ENCODE measurements at places on chromosomes 16 and 17. TPM values are rescaled to one million over a fixed set of nuclear protein-coding genes. Genes with fewer than 3 reads are reported as not detected.

The KRT39 gene
- total RNA-seq = not detected

The MEAK7 gene
- total RNA-seq = 26.8 TPM

DNA sequence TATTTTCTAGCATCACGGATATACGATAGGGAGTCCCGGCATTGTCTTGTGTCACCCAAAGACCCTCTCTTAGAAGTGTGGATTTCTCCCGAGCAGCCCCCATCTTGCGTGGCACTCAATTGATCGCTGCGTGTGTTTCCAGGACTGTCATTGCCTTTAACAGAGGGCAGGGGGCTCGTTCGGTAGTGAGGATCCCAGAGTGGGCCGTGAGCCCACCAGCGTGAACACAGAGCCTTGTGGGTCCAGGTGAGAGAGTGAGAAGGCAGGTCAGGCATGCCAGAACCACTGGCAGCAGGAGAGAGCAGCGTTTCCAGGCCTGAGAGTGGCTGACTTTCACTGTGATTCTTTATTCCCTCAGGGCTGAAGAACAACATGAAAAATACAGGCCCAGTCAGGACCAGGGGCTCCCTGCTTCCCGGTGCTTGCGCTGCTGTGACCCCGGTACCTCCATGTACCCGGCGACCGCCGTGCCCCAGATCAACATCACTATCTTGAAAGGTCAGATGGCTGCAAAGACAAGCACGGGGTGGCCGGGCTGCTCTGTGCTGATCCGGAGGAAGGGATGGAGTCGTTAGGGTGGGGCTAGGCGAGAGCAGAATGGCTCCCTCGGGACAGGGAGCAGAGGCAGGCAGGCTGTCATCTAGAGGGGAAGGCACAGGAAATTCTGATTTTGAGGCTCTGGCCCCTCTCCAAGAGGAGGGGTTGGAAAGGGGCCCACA lies 22.4 kb downstream of the C1QTNF1 start:
- no peak for DNase-seq

DNA sequence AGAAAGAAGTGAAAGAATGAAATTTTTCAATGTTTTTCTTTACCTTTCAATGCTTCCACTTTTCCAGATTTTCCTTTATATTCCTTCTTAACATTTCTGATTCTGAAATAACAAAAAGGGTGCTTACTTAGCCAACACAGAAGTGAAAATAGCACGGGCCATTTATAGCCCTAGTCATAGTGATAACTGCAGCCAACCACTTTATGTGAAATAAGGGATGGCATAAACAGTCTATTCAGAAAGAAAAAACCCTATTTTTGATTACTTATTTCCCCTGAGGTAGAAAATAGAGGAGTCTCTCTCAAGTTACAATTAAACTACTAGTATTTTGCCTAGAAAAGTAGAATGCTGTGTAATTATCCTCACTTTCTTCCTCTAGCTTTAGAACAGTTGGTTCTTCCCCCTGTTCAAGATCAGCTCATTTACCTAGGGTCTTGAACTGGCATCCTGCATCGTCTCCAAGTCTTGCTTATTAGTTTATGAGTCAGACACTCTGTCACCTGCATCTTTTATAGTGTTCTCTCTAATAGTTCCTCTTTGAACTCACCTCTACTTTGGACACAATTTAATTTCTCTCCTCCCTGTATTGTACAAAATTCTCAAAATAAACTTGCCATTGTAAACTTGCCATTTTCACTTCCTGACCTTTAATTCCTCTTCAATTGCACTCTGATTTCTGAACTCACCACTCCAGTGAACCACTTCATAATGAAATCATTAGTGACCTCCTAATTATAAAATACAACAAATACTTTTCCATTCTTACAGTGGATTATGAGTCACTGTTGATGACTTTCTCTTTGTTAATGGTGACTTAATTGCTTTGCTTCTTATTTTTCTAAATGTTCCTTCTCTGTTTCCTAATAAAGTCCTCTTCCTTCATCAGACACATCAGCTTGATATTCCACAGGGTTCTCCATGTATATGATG lies 23.6 kb downstream of the ABCA6 start:
- DNase-seq = no peak

- DNase-seq = no peak
These were observed 10.4 kb downstream of the CX3CL1 start for GRCh38 chr16:57382535-57383275.

DNA sequence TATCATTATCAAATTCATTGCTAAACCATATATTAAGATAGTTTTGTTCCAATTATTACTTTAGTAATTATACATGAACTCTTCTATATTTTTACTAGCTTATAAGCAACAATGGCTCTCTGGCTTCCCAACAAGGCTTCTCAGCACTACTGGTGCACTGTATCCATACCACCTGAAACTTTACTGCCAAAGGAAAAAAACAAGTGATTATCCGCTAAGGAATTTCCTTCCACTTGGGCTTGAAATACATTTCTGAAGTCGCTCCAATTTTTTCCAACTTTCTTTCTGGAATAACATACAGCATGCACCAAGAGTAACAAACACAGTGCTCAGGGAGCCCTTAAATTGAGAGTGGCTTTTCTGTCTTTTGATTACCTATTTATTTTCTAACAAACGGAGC lies 2.1 kb downstream of the CSNK2A2 start:
- no peak for DNase-seq

- peak; percentile 44 for DNase-seq
These were observed 970 bp downstream of the EPN2 start for GRCh38 chr17:19238167-19238505.

DNA sequence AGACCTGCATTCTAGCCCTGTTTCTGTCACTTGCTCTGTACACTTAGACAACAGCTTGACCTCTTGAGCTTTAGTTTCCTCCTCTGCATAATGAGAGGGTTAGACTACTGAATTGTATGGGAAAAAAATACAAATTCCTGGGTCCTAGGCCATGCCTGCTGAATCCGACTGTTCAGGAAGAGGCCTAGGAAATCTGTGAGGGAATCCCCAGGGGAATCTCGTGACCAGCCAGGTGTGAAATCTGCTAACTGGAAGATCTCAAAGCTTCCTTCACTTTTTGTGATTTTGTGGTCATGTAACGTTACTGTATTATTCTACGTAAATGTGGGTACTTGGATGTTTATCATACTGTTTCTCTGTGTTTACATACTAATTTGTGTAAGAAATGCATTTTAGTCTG lies 58.2 kb downstream of the CYLD start:
- DNase-seq = no peak

DNA sequence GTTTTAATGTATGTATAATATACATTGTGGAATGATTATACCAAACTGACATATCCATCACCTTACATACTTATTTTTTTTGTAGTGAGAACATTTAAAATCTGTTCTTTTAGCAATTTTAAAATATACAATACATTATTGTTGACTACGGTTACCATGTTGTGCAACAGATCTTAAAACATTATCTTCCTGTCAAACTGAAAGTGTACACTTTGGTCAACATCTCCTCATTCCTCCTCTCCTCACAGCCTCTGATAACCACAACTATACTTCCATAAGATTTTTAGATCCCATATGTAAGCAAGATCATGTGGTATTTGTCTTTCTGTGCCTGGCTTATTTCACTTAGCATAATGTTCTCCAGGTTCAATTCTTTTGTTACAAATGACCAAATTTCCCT lies 7.5 kb upstream of the DNAJA2 start:
- DNase-seq = no peak
